ENCODE measurements at places on chromosomes 4 and X.

DNA sequence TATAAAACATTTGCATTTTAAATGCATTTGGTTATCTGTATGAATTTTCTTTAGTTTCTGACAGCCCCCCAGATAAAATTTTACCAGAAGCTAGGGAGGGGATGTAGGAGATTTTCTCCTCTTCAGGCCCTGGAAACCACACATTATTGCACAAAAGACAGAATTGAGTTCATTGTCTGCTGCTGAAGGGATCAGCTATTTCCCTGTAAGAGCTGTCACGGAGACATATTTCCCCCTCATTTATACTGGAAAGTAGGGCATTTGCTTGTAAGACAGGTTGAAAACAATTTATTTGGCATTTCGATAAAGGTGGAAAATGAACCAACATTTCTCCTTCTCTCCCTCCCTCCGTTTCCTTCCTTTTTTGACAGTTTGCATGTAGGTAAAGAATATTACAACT is 241.3 kb upstream of the LCORL start:
- no peak for DNase-seq

DNA sequence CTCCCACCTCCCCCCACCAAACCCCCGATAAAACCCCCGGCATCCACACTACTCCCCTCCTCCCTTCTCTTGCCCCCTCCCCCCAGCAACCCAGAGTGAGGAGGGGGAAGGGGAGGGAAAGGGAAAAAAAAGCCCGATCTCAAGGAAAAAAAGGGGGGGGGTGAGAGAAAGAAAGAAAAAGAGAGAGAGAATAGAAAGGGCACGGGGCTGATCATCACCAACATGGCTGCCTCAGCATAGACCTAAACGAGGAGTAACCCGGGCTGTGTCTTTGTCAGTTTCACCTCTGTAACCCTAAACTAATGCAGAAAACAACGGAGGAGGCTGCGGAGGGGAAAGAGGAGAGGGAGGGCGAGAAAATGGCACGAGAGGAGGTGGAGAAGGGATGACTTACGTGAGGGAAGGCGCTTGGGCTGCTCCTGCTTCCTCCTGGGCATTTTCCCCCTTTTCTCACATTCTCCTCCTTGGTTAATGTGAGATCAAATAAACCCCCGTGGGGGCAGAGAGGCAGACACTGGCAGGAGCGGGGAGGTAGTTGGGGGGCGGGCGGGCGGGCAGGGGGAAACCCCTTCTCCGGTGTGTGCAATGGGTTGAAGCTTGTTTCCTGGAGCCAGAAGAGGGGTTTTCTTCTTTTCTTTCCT is 532 bp downstream of the ZNF827 start:
- peak; percentile 47 for DNase-seq

- no peak for DNase-seq
Observed at GRCh38 chrX:77446029-77446585, 1.1 kb upstream of the FGF16 start.

DNA sequence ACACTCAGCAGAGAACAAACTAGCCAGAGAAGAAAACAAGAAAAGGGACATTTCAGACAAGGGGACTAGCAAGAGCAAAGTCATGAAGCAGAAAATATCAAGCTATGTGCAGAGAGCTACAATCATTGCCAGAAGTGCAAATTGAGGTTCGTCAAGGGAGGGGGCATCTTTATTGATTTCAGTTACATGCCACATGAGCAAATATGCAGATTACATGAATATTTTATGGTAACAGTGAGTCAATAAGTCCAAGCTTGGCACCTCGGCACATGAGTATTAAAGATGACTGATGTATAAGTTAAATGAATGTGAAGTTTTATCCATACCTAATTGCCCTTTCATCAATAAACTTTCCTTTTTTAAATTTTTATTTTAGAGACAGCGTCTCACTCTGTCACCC is 238.1 kb upstream of the DIAPH2 start:
- DNase-seq, result no peak

DNA sequence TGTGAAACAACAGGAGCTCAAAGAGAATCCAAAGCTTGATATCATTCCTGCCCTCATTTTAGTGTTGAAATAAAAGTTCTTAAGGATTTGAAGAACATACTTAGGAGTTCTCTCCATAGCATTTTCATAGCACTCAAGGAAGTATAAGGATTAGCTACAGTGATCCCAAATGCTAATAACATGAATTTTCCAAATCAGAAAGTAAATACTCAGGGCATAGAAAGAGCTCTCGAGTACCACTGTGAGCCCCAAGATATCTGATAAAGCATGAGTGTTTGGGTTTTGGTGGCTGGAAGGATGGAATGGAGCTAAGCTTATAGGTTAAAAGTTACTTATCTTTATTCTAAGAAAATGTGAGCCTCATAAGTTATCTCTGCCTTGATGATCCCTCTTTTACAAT is 584.9 kb downstream of the KCNIP4 start:
- no peak for DNase-seq

DNA sequence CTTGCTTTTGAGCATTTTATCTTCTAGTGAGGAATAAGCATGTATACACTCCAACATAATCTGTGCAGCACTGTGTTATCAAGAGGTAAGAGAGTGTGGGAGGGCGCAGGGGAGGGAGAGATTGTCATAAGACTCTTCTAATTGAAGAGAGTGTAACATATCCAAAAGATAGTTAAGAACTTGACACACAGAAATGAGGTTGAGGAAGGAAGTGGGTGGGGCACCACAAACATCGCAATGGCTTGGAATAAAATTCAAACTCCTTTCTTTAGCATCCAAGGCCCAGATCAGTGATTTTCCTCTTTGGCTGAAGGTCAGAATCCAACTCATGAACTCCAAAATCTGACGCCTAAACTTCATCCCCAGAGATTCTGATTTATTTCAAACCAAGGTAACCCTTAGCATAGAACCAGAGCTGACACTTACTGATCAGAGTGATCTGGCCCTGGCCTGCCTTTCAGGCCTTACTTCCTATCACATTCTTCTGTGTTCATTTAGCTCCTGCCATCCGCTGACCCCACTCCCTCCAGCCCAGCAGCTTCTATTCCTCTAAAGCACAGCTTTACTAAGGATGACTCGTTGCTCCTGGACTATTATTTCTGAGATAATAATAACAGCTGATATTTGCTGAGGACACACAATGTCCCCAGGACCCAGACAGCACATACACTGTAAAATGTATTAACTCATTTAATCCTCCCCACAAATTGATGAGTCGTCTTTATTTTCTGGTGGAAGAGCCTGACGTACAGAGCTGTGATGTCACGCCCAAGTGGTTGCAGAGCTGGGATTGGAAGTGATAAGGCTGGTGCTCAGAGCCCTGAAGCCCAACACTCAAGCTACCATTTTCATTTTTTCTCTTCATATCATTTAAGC is 10.6 kb upstream of the CTSO start:
- DNase-seq, result no peak

DNA sequence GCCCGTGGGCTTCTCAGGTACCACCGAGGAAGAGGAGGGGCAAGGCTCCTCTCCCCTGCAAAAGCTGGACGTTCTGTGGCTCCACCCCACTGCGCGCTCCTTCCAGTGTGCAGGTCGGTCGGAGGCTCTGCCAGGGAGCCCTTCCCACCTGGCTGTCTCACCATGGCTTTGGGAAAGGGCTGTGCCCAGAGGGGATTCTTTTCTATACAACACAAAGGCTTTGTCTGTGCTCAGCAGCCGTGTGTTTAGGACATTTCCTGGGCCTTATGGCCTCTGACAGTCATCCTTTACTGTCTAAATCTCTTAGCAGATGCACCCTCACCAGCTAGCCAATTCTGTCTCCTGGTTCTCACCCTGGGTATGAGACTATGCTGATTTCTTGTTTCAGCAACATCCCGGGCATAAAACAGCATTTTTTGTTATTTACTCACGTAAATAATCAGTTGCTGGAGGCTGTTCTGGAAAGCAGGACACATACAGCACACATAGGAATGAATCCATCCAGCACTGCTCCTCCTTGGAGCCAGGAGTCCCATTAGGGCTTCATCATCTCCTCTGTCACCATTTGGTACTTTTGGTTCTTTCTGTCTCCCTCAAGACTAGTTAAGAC is 20.4 kb upstream of the ATXN3L start:
- DNase-seq, result no peak

GRCh38 chrX:153440556-153441135 is 5.2 kb downstream of the TREX2 start:
- no peak for DNase-seq

DNA sequence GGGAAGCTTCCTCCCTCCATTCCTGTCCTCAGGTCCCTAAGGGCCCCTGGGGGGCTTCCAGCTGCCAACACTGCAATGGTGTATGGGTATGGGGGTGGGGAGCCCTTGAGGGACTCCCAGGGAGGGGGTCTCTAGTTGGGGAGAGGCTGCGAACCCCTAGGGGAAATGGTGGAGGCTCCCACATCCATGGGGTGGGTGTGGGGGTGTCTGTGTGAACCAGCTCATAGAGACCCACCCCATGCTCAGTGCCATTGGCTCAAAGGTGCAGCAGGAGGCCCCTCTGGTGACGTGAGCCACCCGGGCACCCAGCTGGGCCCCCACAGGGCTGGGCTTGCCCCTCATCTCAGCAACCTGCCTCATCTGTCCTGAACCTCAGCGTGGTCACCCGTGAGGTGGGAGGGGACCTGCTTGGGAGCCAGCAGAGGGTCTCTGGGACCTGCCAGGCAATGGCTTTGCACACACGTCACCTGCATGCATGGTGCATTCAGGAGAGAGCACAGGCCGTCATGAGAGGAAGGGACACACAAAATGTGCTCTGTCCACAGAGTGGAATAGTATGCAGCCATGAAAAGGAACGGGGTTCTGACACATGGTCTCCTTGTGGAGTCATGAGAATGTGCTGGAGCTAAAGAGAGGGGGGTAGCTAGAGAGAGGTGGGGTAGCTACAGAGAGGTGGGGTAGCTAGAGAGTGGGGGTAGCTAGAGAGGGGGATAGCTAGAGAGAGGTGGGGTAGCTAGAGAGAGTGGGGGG is 22.7 kb upstream of the PLCXD1 start:
- DNase-seq, result no peak

DNA sequence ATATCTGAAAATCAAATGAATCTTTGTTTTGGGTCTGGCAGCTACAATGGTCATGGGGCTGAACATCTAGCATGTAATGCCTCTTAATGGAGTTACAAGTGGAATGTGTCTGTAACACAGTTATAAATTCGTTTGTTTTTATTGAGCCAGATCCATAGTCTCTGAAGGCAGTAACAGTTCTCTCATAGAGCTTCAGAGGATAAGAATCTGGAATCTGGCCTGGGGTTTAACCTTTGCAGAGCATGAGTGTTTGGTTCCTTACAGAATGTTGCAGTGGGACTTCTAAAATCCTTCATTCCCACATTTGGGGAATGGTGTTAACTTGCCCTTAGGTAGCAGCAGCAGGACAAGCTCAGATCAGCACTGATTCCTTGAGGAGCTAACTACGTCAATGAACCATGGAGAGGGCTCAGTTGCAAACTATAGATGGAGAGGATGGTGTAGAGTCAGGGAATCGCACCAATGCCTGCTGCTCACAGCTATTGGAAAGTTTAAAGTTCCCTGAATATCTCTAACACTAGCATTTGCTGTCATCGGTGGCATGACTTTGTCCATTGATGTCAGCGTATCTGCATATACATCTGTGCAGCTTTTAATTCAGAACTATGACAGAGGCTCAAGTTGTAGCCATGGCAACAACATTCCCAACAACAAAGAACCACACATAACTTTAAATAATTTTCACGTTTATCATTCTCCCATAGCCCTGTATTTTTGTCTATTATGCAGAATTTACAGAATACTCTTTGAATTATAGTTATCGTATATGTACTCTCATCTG is 72.2 kb downstream of the RASGEF1B start:
- no peak for DNase-seq

GRCh38 chr4:112213091-112213490 is 18.5 kb upstream of the AP1AR start:
- DNase-seq, result no peak

DNA sequence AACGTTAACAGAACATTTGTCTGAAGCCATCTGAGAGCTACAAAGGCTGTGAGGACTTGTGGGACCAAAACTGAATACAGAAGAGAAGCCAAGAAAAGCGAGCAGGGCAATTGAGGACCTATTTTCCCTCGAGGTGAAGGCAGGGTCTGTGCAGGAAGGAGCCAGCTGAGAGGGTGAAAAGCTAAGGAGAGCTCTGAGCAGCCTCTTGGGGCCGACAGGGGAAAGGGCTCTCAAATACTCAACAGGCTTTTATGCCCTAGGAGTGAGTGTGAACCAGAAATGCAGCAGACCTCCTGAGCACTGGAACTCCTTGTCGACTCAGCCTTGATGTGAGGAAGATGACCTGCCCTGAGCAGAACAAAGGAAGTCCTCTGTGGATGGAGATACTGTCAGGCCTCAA is 54.2 kb downstream of the C4orf50 start:
- DNase-seq, result no peak

DNA sequence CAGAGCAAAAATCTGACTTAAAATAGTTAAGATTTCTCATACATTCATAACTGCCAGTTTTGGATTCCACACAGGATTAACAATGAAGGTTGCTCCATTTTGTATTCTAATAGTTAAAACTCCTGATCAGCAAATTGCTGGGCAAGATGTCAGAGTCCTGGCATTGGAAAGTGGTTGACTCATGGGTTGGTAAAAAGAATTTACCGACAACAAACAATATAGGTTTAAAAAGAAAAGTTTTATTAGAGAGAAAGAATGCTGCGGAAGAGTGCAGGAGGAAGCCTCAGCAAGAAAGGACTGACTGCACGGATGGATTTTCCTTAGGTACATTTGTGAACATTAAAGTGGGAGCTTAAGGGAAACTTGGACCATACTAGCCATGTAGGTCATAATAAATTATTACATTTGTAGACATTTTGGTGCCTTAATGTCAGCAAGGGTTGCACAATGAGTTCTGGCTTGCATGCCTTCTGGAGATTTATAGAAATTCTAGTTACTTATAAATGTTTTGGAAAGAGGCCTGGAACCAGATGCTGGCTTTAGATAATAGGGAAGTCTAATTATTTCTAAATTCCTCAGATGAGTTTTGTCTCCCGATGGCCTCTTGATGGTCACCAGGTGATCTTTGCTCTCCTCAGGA is 25.4 kb upstream of the IL2 start:
- DNase-seq, result no peak

- peak; percentile 67 for DNase-seq
Observed at GRCh38 chr4:41360921-41361793, 104.4 kb downstream of the UCHL1 start.
